ENCODE measurements at places on chromosomes 16 and 17.

GRCh38 chr16:11225677-11226549, 30.1 kb downstream of the SOCS1 start:
- DNase-seq = no peak

DNA sequence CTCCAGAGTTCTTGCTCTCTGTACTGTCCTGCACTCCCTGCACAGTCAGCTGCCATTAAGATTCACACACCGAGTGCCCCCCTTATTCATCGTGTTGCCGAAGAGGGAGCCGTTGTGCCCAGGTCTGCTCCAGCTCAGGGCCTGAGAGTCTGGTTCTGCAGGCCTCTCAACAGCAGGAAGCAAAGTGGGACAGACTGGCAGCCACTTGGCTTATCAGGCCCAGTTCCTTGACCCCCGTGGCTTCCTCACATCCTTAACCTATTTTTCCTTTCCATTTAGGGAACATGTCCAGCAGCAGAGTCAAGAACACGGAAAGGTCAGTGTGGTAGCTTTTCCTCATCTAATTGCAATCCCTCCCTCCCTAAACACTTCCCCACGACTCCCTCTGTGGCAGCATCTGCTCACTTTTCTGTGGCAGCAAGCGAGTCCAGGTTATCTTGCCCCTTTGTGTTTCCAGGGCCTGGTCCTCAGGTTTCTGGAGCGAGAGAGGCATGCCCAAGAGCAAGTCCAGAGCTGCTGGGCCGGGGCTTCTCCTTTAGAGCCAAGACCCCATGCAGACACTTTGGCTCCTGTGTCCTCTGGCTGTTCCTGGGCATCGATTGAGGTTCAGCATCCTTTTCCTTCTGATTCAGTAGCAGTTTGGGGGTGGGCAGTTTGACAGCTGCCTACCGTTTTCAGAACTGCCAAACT, 22.1 kb upstream of the ADAM11 start:
- no peak for DNase-seq

DNA sequence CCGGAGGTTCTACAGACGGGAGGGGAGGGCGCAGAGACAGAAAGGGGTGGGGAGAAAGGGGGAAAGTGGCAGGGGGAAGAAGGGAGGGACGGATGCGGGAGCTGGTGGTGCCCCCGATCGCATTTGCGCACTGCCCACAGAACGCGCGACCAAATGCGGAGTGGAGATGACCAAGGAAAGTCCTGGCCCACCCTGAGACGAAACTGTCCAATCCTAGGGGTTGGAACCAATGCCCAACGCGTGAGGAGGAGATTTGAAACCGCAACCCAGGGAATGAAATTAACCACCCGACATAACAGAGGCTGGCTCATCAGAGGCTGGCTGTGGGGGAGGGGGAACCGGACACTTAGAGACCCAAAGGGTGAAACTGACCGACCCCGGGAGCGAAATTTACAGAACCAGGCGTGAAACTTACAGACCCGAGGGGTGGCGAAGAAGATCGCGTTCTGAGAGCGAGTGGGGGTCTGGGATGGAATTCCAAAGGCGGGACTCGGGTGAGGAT, 1.4 kb downstream of the HES7 start:
- no peak for DNase-seq

- DNase-seq = no peak
These were observed 134.7 kb upstream of the CIBAR2 start for GRCh38 chr16:85246973-85247372.

- peak; percentile 44 for DNase-seq
These were observed 24.7 kb downstream of the IL21R start for GRCh38 chr16:27426423-27427408.

- no peak for DNase-seq
These were observed 9.4 kb downstream of the CMC2 start for GRCh38 chr16:80997139-80997798.

GRCh38 chr17:40373999-40374398, 9.5 kb upstream of the GJD3 start:
- no peak for DNase-seq

DNA sequence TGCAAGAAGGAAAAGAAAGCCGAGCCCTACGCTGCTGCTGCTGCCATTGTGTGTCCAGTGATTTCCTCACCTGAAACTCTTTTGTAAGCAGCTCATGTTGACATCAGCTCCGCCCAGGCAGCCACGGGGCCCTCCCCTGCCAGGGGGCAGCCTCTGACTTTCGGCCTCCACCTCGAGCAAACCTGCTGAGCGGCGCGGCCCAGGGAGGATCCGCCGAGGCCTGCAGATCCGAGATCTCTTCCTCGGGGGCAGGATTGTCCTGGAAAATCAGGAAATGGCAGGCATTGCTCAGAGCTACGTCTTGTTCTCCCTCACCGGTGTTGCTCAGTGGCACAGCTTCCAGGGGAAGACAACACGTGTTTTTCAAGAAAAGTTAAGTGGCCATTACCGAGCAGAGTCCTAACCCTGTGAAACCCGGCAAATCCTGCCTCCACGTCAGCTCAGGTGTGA, 35.6 kb upstream of the ZNF750 start:
- DNase-seq = no peak

DNA sequence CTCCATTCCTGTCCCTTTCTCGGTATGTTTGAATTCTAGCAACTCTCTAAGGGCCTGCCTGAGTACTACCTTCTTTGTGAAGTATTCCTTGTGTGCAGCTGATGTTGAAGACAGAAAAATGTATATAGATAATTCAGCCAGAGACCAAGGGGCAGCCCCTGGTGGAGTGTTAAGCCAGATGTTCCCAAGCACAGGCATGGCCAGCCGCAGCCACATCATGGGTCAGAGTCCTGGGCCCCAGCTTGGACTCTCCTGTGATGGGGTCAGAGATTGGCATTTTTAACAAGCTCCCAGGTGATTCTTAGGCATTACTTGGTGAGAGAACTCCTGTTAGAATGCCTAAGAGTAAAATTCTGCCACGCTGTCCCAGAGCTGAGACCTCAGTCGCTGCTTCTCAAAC, 100.8 kb downstream of the IRF8 start:
- DNase-seq = no peak

- no peak for DNase-seq
These were observed 57.2 kb upstream of the RHBDL3 start for GRCh38 chr17:32208436-32208835.

DNA sequence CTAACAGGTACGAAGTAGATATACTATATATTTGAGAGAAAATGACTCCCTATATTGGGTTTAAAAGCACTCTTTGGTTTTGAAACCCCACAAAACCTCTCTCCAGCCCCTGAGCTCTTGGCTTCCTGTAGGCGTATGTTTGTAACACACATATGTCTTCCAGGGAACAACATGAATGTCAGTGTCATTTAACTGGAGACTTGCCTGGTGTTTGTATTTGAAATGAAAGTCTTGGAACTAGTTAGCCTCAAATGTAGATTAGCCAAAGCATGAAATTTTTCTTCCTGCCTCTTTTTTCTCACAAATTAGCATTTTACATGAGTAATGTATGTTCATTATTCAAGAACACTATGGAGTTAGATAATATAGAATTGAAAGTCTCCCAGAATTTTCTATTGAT, 411.8 kb upstream of the ASIC2 start:
- DNase-seq = no peak

- no peak for DNase-seq
These were observed 615 bp downstream of the PRPSAP1 start for GRCh38 chr17:76353004-76353598.

- no peak for DNase-seq
These were observed 19.1 kb downstream of the CUEDC1 start for GRCh38 chr17:57935833-57936807.

GRCh38 chr16:60729051-60729450, 1307.2 kb downstream of the CDH8 start:
- DNase-seq = no peak

DNA sequence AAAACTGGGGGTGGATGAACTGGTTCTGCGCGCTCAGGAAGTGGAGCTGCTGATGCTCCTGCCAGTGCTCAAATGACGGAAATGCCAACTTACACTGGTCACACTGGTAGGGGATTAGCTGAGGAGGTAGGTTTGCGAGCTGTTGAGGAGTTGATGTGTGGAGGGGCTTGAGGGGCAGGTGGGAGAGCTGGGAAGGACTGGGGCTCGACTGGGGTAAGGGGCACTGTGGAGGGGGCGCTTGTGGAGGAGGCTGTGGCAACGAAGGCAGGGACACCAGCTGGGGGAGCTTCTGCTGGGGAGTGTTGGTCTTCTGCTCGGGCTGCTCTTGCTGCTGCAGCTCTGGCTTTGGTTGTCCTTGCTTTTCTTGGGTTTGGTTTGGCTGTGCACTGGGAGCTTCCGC, 252.9 kb downstream of the ZFHX3 start:
- no peak for DNase-seq

DNA sequence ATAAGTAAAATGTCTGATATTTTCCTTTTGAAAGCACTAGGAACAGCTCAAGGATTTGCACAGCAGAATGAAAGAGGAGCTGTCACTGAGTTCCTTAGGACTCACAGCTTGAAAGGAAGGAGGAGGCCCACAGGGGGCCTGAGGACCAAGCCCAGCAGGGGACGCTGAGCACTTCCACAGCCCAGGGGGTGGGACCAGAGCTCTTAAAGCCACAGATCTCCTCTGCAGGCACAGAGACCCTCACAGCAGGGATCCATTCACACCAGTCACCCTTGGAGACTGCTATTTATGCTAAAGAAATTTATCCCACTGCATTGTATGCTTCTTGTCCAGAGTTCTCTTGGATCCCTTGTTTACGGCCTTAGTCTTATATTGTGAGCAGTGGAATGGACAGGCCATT, 253.3 kb downstream of the STX8 start:
- DNase-seq = no peak

DNA sequence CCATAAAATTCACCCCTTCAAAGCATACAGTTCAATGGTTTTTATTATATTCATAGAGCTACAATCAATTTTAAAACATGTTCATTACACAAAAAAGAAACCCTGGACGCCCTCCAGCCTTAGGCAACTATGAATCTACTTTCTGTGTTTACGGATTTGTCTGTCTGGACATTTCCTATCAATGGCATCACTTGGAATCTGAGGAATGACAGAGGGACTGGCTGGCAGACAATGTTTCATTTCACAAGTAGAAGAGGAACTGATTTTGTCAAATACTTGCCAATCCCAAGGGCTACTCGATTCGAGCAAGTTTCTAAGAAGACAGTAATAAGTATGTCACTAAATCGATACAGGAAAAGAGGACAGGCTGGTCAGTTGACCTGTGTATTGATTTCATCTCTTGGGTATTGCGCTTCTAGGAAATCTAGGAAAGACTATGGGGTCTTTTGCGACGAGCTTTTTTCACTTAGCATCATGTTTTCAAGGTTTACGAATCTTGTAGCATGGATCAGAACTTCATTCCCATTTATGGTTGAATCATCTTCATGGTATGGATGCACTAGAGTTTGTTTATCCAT, 56.6 kb downstream of the RGS9 start:
- DNase-seq = no peak

GRCh38 chr17:77811521-77811920, 147.0 kb upstream of the TNRC6C start:
- DNase-seq = peak; percentile 75

DNA sequence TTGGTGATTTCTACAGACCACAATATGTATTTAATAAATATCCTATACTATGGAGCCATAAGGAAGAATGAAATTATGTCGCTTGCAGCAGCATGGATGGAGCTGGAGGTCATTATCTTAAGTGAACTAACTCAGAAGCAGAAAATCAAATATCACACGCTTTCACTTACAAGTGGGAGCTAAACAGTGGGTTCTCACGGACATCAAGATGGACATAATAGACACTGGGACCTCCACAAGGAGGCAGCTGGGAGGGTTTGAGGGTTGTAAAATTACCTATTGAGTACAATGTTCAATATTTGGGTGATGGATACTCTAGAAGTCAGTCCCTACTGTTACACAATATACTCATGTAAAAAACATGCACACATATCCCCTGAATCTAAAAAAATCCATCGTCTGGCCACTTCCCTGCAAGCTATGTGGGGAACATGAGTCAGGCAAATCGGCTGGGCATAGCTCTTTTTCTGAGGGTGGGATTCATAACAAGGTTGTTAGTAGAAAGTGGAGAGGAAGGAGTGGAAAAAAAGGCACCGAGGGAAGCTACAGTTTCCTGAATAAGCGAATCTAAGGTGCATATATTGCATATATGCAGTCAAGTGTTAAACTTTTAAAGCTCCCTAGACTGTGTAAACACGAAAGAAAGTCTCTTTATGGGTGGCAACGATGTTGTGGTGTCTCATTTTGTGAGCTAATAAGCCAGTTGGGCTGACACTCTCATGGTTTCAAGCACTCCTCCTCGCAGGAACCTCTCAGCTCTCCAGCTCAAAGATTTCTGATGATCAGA, 135.2 kb upstream of the CPHXL start:
- no peak for DNase-seq

DNA sequence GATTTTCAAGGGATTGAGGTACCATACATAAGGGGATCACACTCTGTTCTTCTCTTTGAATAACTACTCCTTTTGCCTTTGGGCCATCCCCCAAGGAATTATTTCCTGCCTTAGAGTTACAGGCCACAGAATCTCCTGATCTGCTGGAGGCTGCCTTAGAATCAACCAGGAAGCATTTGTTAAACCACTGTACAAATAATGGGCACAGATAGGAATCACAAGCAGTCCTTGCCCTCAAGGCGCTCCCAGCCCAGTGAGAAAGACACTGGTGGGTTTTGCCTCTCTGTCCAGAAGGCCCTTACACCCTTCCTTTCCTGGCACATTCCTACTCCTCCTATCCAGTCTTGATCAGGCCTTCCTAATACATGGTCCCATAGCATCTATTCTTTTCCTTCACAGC, 45.9 kb downstream of the MRTFB start:
- DNase-seq = no peak

DNA sequence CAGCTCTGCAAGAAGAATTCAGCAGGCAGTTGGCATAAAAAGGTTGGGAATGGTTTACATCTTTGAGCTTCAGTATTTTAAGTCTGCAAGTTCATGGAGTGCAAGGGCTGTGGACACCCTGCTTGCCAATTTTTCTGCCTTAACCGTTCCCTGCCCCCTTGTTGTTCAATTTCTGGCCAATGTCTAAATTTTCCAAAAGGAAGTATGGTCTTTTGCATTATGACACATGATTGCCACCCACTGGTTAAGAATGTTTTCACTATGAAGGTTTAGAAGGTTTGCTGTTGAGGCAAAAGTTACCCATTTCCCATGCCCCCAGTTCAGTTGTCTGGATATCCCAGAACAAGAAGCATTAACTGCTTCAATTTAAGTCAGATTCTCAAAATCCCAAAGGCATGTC, 441.9 kb downstream of the CDH13 start:
- no peak for DNase-seq

- DNase-seq = no peak
These were observed 14.4 kb upstream of the ATP2A3 start for GRCh38 chr17:3978421-3979289.

GRCh38 chr16:27561216-27561615, 11.3 kb downstream of the KATNIP start:
- no peak for DNase-seq

DNA sequence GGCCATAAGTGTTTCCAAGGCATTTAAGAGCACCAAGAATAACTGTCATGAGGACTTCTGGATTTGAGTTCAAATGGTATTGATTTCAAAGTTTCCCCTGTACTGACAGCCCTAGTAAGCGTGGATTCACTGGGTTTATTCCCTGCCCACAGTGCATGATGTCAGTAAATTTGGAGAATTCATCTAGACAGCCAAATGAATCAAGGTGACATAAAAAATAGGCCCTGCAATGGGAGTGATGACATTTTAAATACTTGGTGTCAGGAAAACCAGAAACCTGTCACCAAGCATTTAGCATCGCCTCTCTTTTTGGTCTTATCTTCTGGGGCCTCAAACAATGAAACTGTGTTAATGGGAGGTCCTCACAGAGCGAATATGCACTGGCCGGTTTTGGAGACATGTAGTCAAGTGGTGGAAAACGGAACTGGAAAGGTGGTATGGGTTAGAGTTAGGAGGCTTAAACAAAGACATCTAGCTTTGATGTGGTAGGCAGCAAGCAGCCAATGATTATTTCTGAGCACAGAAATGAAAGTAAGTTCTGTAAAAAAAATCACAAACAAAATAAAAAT, 29.1 kb downstream of the COG4 start:
- no peak for DNase-seq
